ENCODE measurements at places on chromosomes 12 and 14. TPM values are rescaled to one million over a fixed set of nuclear protein-coding genes. Genes with fewer than 3 reads are reported as not detected.

- DNase-seq = no peak
These were observed 85.6 kb downstream of the NAV3 start for GRCh38 chr12:77916276-77916675.

- DNase-seq = no peak
These were observed 372.7 kb downstream of the IPO8 start for GRCh38 chr12:30323008-30323407.

DNA sequence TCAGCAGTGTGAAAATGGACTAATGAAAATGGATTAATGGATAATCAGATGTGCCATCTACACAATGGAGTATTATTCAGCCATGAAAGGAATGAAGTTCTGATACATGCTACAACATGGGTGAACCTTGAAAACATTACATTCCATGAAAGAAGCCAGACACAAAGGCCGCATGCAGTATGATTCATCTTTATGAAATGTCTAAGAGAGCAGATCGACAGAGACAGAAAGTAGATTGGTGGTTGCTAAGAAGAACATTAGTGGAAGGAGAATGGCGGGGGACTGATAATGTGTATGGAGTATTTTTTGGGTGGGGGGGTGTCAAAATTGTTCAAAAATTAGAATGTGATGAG is 47.3 kb downstream of the PRKAB1 start:
- DNase-seq = no peak

DNA sequence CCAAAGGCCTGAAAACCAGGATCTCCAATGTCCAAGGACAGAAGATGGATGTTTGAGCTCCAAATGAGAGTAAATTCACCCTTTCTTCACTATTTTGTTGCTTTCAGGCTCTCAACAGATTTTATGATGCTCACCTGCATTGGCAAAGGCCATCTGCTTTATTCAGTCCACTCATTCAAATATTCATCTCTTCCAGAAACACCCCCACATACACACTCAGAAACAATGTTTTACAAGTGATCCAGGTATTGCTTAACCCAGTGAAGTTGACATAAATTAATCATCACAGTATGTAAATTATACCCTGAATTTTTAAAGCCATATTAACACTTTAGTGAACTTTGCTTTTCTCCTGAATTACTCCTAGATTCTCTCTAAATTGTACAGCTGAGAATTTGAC is 63.3 kb downstream of the DUSP6 start:
- no peak for DNase-seq

DNA sequence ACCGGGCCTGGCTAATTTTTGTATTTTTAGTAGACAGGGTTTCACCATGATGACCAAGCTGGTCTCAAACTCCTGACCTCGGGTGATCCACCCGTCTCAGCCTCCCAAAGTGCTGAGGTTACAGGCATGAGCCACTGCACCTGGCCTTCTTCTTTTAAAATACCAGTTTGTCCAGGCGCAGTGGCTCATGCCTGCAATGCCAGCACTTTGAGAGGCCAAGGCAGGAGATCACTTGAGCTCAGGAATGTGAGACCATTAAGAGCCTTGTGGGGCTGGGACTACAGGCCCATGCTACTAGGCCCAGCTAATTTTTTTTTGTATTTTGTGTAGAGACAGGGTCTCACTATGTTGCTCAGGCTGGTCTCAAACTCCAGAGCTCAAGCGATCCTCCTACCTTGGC is 8.1 kb upstream of the PEBP1 start:
- DNase-seq = no peak

DNA sequence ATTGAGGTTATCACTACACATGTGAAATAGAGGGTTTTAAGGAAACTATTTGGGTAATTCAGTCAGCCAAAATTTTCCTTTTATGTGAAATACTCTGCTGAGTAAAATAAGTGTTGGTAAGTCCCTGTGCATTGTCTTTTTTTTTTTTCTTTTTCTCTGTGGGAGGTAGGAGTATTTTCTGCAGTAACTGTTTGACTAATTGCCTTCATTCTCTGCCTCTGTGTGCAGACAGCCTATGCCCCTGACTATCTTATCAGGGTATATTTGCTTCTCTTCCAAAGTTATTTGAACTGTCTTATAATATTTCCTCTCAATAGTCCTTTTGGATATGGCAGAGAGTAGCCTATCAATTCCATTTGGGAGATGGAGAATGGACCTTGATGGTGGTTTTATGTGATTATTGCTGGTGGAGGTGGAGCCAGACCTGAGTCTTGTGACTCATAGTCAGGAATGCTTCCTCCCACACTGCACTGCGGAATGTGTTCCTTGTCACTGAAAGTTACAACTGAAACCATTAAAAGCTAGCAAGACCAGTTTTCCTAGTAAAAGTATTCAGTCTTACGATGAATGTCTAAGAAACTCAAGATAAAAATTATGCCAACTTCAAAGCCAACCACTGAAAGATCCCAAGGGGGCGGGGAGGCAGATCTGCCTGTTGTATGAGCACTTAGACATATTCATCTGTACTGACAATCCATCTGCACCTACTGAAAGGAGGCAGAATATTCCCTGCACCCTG is 40.9 kb upstream of the STXBP6 start:
- DNase-seq = no peak

DNA sequence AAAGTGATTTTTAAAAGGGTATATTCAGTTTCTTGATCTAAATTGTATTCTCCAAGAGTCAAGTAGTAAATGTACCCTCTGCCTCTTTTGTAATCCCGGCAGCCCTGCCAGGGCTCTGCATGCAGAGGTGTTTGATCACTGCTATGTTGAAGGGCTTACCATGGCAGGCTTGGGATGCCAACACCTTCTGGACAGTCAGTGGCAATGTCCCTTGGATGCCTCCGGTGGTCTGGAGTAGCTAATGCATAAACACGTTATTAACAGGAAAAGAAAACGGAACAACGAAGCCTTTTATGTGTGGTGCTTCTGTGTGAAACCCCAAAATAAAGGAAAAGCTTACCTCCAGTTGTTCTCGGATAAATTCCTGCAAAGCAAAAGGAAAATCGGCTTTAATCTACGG is 19.9 kb downstream of the EIF2B2 start:
- peak; percentile 75 for DNase-seq

GRCh38 chr12:28681980-28682379 is 467.1 kb upstream of the FAR2 start:
- DNase-seq = no peak

- DNase-seq = no peak
These were observed 259.4 kb upstream of the SSTR1 start for GRCh38 chr14:37948266-37948665.

DNA sequence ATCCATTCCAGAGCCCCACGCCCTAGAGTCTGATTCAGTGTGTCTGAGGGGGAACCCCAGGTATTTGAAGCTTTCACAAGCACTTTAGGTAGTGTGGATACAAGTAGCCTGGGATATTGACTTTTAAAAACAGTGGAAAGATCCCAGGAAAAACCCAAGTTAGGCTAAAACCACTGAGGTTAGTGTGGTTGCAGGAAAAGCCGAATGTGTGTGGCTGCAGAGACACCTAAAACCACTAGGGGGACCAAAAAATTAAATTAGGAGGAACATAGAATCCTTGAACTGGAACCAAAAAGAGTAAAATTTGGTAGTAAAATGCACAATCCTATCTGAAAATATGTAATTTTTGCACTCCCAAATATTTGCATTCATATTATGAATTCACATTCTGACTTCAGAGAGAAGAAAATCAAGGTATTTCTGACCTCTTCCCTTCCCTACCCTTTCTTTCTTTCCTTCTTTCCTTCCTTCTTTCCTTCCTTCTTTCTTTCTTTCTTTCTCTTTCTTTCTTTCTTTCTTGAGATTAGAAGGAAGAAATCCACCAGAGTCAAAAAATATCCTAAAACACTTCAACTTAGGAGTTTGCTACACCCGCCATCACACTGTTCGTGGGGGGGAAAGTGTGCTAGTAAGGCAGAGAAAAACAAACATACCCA is 37.8 kb downstream of the SLCO1A2 start:
- no peak for DNase-seq

- DNase-seq = no peak
These were observed 802 bp upstream of the TMPRSS12 start for GRCh38 chr12:50841716-50842531.

GRCh38 chr12:89481213-89481914 is 43.2 kb downstream of the GALNT4 start:
- no peak for DNase-seq

DNA sequence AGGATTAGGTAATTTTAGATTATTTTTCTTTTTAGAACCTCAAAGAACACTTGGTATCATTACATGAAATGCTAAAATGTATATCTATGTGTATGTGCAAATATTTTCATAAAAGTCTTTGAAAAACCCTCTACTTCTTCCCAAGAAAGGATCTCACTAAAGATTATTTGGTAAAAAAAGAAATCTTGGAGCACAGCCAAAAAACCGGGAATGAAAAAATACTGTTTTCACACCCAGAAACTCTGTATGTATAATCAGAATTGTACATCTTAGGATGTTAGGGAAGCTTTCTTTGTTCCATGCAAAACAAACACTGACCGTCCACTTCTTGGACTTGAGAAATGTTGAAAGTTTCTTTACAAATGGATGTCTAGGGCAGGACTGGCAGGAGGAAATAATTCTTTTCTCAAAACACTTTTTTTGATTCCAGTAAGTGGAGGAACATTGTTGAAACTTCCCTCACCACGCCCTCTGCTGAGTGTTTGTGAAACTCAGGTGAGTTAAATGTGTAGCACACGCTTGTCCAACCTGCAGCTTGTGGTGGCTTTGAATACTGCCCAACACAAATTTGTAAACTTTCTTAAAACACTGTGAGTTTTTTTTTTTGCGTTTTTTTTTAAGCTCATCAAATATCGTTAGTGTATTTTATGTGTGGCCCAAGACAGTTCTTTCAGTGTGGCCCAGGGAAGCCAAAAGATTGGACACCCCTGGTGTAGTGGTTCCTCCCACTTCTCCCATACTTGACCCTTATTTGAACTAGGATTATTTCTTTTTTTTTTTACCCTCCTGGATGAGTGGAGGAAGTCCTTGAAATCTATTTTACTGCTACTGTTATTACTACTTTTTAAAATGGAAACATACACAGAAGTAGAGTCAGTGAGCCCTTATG is 26.6 kb downstream of the FBXO34 start:
- no peak for DNase-seq

- DNase-seq = peak; percentile 71
These were observed 539 bp upstream of the HMGA2 start for GRCh38 chr12:65823513-65824375.

GRCh38 chr12:68530965-68531364 is 79.7 kb upstream of the RAP1B start:
- DNase-seq = no peak

DNA sequence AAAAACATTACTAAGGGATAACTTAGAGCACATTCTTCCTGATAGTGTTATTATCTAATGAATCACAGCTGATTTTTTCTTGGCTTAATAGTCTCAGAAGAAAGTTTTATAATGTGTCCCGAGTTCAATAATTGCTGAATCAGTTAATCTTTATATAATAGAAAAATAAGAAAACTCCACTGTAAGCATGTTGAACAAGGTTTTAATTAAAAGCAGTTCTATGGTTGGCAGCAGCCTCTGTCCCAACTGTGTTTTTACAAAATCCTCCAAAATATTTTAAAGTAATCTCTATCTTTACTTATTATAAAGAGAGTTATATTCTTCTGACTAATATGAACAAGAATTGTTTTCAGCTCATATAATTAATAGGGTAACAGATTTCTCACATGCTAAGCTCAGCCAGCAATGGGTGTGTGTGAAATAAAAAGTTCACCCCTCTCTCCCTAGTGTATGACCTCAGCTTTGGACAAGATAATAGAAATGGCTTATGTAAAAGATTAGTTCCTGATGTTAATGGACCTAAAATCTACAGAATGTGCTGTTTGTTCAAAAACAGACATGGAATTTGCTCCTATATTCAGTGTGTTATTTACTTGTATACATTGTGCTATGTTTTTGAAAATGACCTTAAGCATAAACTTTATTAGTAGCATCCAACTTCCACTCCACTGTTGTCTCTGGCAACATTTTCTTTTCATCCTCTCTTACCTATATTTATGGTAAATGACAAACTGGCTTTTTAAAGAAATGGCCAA is 67.1 kb upstream of the DCN start:
- DNase-seq = no peak

- no peak for DNase-seq
These were observed 2.0 kb upstream of the FKBP11 start for GRCh38 chr12:48927261-48927660.

GRCh38 chr14:80570930-80571298 is 359.6 kb upstream of the DIO2 start:
- DNase-seq = no peak

DNA sequence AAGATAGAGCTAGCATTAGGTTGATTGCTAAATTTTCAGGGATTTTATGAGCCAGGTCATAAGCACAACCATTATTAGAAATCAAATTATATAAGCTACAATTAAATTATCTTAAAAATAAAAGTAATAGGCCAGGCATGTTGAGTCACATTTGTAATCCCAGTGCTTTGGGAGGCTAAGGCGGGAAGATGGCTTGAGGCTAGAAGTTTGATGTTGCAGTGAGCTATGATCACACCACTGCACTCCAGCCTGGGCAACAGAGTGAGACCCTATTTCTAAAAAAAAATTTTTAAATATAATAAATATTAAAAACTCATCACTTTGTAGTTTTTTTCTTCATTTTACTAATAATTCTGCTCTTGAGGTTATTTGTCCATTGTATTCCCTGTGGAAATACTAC is 1.9 kb upstream of the LIMA1 start:
- no peak for DNase-seq

DNA sequence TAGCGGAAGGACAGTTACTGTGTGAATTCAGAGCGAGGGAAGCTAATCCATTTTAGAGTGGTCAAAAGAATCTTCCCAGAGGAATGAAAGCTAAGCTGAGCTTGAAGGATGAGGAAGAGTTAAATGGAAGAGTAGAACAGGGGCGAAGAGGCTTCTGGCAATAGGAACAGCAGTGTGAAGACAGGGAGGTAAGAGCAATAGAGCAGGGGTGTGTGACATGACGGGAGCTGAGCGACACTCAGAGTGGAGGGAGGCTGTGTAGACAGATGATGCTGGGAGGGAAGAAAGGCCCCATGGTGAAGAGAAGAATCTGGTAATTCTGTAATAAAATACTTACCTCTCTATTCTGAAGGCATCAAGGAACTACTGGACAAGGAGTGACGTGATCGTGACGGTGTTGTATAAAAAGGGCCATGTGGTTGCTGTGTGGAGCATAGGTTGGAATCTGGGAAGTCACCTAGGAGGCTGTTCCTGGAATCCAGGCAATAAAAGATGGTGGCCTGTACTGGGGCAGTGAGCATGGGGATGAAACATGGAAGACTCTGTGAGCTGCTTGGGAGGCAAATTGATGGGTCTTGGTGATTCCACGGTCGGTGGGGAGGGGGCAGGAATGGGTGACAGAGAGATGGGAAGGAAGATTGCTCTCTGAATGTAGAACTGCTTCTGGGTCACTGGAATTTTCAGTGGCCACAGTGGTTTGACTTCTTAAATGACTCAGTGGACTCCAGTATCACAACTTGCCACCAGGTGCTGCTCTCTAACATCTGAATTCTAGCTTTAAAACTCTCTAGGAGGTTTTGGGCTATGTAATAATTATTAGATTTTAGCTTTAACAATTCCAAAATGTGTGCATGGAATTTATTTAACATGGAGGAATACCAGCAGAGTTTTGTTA is 164.1 kb downstream of the ATP23 start:
- DNase-seq = no peak

- DNase-seq = no peak
These were observed 62.2 kb downstream of the PAPOLA start for GRCh38 chr14:96564389-96564788.

The TMEM119 gene
- 1.3 TPM for total RNA-seq

The RBM19 gene
- total RNA-seq = 15.8 TPM

The GALNT9 gene
- total RNA-seq = not detected

The INHBC gene
- total RNA-seq = not detected

The TOMM20L gene
- total RNA-seq = not detected

The A2ML1 gene
- not detected for total RNA-seq

The NCKAP5L gene
- total RNA-seq = 32.7 TPM

The KRT80 gene
- total RNA-seq = not detected

The ARF6 gene
- total RNA-seq = 25.1 TPM

The OAS3 gene
- total RNA-seq = 5.7 TPM

The KRT6C gene
- total RNA-seq = not detected

Data from Right ventricle myocardium inferior (tissue), 1 donor.